ENCODE measurements at places on chromosomes 12 and 14. TPM values are rescaled to one million over a fixed set of nuclear protein-coding genes. Genes with fewer than 3 reads are reported as not detected.

OR6C1 gene
- polyA plus RNA-seq: not detected

GCH1 gene
- not detected for polyA plus RNA-seq

BDKRB1 gene
- polyA plus RNA-seq: not detected

TMEM119 gene
- not detected for polyA plus RNA-seq

SEC23A gene
- 65.2 TPM for polyA plus RNA-seq

All from Purkinje cell (primary cell).